Left lung (tissue), 14 donors: ENCODE measurements at places on chromosomes 7 and 10.

- no peak for DNase-seq
These were observed 102.2 kb upstream of the DIP2C start for GRCh38 chr10:791639-792038.

DNA sequence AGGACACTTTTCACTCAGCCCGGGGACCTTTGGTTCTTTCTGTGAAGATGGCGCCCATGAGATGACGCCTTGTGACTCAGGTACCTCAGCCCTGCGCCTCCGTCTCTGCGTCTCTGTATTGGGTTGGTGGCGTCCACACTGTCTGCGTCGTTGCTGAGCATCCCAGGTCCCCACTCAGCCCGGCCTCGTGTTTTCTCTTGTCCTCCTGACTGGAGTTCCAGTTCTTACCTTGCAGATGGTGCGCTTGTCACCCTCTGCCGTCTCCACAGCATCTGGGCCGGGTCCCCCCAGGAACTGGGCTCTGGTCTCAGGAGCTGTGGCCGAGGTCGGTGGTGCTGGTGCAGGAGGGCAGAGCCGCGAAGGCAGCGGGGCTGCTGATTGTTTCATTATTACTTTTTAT, 150.4 kb downstream of the WDR37 start:
- no peak for DNase-seq

DNA sequence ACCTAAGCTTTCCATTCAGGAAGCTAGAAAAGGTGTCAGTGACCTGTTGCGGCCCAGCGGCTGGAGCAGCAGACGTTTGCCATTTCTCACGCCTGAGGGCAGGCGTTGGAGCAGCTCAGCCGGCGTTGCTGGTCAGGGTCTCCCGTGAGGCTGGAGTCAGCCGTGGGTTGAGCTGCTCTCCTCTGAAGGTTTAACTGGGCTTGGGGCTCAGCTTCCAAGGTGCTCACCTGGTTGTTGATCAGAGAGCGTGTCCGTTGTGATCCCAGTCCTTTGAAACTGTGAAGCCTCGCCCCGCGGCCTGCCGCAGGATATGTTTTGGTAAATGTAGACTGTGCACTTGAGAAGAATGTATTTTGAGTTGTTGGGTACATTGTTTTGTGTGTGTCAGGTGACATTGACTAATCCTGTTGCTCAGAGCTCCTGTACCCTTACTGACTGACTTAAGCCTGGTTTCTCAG, 20.6 kb upstream of the PWWP2B start:
- DNase-seq: peak; percentile 72

DNA sequence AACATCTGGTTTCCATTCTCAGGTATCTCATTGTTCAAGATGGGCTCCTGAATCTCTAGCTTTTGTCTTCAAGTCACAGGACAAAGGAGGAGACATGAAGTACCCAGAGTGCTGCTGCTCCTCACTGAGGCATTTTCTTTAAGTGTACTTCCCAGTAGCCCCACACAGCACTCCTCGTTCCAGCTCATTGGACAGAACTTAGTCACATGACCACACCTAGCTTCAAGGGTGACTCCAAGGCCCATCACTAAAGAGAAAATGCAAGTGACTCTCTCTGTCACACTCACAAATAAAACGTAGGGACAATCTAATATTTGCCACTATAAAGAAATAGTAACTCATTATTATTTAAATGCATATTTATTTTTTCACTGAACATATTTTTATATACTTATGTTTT, 58.3 kb upstream of the NEUROD6 start:
- no peak for DNase-seq

DNA sequence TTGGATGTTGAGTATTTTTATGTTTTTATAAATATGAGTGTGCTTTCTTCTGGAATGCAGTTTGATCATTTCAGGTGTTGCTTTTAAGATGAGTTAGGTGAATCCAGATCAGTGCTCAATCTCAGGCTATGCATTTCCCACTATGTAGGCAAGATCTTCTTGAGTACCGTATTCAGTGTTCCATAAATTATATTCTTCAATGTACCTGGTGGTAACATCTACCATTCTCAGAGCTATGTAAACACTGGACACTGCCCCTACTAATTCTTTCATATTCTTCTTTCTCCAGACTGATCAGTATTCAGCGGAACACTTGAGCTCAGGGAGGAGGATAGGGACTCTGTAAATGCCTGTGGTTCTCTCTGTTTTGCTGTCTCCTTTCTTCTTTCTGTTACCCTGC, 25.5 kb upstream of the NME8 start:
- no peak for DNase-seq

DNA sequence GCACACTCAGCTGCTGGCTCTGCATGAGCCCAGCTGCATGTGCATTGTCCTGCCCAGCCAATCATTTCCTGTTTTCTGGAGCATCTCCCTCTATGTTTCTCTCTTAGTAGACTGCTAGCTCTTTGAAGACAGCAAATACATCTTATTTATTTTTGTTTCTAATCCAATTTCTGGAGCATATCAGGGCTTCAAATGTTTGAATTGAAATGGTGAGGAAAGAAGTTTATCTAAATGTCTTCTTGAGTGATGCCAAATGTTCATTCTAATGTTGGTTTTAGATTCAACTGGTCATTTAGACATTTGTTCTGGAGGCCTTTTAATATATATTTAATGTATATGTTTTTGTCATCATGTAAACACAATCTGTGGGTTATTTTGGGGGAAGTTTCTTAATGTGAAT, 141.9 kb downstream of the DNAJB9 start:
- peak; percentile 23 for DNase-seq

- no peak for DNase-seq
These were observed 39.6 kb downstream of the KCNH2 start for GRCh38 chr7:150938566-150938965.

DNA sequence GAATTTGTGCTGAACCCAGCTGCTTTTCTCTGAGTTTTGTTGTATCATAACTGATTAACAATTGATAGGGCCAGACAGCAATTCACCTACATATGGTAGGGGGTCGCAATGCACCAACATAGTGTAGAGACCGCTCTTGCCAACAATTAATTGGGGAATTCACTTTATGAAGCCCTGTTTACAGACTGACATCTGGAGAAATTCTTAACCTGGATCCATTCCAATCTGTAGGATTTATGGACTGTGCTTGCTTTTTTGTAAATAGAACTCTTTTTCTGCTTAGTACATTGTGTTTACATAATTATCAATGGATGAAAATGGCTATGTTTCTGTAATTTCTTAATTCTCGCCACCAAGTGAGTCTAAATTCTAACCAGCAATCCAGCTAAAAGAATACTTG, 311.7 kb upstream of the BMPER start:
- peak; percentile 73 for DNase-seq

- DNase-seq: no peak
These were observed 423.4 kb downstream of the DNAJB6 start for GRCh38 chr7:157760004-157760730.

- DNase-seq: no peak
These were observed 197.1 kb downstream of the SUGCT start for GRCh38 chr7:40331915-40332314.

GRCh38 chr10:91616137-91616536, 16.7 kb downstream of the PPP1R3C start:
- DNase-seq: no peak

GRCh38 chr10:25078658-25079431, 62.4 kb downstream of the THNSL1 start:
- no peak for DNase-seq

GRCh38 chr7:102004229-102004628, 186.8 kb downstream of the CUX1 start:
- no peak for DNase-seq

GRCh38 chr7:50595491-50596102, 30.4 kb upstream of the DDC start:
- peak; percentile 35 for DNase-seq

GRCh38 chr10:63273577-63273976, 140.4 kb downstream of the NRBF2 start:
- DNase-seq: no peak

GRCh38 chr7:94513565-94513860, 3.9 kb downstream of the CASD1 start:
- no peak for DNase-seq

GRCh38 chr10:31952066-31952465, 23.4 kb upstream of the ARHGAP12 start:
- DNase-seq: no peak

DNA sequence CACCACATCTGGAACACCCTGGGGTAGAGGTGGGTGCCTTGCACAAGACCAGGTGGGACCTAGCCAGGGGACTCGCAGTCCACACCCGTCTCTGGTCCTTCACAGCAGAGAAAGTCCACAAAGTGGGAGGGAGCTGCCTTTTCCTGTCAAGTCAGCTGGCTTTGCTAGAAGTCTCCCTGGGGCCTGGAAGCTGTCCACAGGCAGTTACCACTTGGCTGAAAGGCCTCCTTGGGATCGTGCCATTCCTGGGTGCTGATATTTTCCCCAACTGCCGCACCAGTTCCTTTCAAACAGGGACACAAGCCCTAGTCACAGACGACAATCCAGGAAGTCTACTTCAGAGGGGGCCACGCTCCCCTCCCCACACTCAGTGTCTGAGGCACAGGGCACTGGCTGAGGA, 75.4 kb downstream of the AFAP1L2 start:
- DNase-seq: peak; percentile 49

DNA sequence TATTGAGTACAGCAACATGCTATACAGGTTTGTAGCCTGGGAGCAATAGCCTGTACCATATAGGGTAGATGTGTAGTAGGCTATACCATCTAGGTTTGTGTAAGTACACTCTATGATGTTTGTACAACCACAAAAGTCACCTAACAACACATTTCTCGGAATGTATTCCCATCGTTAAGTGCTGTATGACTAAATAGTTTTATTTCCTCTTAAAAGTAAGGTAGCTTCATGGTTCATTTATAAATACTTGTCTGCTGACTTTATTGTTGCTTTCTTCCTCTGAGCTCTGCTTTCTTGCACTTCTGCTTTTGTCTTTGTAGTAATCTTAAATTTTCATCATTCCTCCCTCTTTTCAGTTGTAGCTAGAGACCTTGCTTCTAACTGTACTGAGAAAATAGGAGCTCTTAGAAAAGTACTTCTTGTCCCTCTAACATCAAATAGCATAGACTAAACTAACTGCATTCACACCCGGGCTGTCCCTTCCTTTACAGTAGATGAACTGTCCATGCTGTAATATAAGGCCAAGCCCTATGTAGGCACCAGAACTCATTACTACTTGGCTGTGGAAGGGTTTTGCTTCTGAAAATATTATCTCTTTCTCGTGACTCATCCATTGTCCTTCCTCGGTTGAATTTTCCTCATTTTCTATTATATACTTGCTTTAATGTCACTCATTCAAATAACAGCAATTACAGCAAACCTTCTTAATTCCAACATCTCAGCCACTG, 55.4 kb upstream of the FAM3C start:
- no peak for DNase-seq

DNA sequence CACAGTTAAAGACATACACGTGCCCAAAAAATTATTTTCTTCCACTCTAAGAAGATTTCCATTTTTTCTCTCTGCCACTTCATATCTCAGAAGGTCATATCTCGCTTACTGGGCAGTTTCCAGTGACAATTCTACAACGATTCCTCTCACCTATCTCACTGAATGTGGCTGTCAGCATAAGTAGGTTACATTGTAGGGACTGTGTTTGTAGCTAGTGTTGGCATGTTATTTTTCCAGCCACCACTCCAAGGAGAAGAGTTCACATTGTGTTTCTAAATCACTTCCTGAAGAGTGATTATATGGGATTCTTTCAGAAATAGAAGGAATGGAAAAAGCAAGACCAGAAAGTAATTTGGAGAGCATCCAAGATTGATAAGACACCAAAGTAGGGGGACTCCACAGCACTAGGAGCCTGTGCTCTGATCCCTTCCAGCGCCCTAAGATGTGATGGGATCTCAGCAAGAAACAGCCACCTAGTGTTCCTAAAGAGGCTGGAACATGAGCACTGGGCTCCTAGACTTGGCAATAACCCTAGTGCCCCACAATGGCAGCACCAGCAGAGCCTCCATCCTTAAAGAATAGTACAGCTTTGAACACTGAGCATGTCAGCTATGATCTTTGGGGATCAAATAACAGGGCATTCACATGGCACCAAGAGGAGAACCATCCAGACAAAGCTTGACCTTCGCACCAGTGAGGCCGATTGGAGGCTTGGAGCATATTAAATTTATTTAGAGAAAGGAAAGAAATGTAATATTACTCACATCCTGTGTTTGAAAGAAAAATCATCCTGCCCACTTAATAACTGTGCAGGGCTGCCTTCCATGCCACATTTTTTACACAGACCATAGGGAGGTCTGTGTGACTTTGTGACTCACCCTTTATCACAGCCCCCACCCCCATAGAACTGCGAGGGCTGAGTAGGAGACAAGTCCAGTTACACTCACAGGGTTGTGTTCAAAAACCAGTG, 51.8 kb downstream of the CAV1 start:
- DNase-seq: no peak

DNA sequence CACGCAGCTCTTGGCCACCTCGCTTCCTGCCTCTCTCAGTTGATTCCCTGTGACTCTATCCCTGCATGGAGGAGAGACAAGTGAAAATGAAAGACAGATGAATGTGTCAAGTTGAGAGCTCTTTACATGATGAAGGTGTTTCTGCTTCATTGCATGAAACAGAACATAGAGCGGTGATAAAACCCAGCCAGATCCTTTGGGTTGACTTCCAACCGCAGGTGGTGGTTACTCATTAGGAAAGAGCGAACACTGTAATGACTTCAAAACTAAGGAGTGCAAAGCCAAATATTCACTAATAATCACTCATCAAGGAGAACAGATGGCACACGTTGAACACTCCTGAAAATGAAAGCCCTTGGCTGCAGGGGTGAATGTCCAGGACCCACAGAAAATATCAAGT, 31.8 kb upstream of the WDR11 start:
- DNase-seq: no peak

- no peak for DNase-seq
These were observed 10.1 kb downstream of the ITGB8 start for GRCh38 chr7:20340839-20341238.
